Activated T-helper 2 cell treated with anti-CD3 and anti-CD28 coated beads, Interferon-gamma antibody, Interleukin-2, Interleukin-4, amounts not matched to agents 10 μg/mL and 5 μg/mL and 100 μg/mL, durations not matched to agents 14 hours and 24 hours and 36 hours (primary cell): ENCODE measurements at places on chromosomes 13 and 19. TPM values are rescaled to one million over a fixed set of nuclear protein-coding genes. Genes with fewer than 3 reads are reported as not detected.

The RASGRP4 gene
- 17.6 and 20.0 TPM in 2 replicates for total RNA-seq

DNA sequence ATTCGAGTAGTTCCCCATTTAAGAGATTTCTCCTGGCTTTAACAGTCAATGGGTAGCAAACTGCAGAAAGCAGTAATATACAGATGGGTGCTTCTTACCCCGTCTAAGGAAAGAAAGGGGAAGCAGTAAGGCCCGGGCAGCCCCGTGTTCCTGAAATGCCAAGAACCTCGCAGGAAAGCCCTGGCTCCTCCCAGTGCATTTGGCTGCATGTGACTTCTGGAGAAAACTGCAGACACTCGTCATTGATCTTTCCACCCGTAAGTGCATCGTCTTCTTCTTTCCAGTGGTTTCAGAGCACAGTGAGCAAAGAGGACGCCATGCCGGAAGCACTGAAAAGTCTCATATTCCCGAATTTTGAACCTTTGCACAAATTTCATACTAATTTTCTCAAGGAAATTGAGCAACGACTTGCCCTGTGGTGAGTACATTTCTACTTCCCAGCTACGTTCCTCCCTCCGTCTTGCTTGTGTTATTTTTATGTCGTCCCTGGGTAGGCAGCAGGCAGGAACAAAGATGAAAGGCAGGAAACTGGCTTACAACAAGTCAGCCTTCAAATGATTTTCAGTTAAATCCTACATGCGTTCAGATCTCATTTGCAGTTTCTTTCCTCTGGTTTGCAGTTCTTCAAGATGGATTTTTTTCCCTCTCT, 165.2 kb downstream of the STK24 start:
- H3K4me3 ChIP-seq: peak overlapping the region; percentile 28
- peaks cover 6% of the 10 kb centered on the region for H3K4me1 ChIP-seq
- DNase-seq: no peak
- H3K36me3 ChIP-seq: no peaks in the 10 kb centered on the region

DNA sequence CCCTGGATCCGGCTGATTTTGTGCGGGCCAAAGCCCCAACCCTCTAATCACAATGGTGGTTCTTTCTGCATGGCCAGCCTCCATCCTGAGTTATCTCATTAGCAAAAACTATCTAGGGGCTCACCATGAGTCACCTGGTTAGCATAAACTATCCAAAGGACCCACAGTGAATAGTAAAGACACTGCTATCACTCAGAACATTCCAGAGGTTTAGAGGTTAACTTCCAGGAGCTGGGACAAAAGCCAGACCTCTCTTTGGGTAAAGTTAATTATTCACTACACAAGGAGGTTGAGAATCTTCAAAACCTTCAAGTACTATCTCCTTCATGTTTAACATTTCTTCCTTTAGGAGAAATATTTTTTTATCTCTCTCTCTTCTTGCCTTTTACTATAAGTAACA, 18.8 kb upstream of the PPP5C start:
- no peaks in the 10 kb centered on the region for H3K36me3 ChIP-seq
- H3K4me3 ChIP-seq: no peak overlapping the region
- DNase-seq: no peak
- H3K27ac ChIP-seq: no peak overlapping the region

DNA sequence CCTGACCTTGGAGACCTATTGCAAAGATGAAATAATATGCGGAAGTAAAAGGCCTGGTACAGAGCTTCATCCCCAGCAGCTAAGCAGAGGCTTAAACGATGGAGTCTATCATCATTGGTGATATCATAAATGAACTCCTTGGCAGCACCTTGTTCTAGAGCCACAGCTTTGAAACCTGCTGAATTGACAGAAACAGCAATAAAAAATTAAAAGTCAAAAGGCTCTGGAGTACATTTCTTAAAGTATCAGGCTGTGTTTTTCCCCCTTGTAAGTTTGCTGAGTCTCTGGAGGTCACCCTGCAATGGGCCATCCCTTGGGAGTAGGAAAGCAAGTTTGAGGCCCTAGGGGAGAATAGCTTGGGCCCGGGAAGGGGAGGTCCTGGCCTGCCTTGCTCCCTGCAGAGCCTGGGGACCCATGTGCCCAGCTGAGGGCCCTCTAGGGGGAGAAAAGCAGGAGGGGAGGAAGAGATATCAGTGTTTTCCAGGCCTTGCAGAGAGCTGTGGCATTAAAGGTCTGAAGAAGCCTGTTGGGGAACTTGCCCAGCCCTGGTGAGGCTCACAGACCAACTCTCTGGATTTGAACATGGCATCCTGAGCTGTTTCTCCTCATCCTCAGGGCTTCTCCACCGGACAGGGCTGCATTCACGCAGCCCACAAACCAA, 416.1 kb downstream of the ZNF536 start:
- no peak overlapping the region for H3K4me3 ChIP-seq
- peaks cover 2% of the 10 kb centered on the region for H3K4me1 ChIP-seq
- H3K27me3 ChIP-seq: no peaks in the 10 kb centered on the region
- H3K27ac ChIP-seq: no peak overlapping the region
- DNase-seq: no peak

GRCh38 chr19:48668761-48669160, 4.1 kb downstream of the NTN5 start:
- H3K27ac ChIP-seq: no peak overlapping the region
- no peak overlapping the region for H3K4me3 ChIP-seq
- H3K36me3 ChIP-seq: no peaks in the 10 kb centered on the region

The SOX1 gene
- total RNA-seq: not detected in 2 replicates

The NDUFS7 gene
- total RNA-seq: 88.7 and 104 TPM in 2 replicates

The DAND5 gene
- total RNA-seq: 0.16 TPM in 1 of 2 replicates, not detected in the other

DNA sequence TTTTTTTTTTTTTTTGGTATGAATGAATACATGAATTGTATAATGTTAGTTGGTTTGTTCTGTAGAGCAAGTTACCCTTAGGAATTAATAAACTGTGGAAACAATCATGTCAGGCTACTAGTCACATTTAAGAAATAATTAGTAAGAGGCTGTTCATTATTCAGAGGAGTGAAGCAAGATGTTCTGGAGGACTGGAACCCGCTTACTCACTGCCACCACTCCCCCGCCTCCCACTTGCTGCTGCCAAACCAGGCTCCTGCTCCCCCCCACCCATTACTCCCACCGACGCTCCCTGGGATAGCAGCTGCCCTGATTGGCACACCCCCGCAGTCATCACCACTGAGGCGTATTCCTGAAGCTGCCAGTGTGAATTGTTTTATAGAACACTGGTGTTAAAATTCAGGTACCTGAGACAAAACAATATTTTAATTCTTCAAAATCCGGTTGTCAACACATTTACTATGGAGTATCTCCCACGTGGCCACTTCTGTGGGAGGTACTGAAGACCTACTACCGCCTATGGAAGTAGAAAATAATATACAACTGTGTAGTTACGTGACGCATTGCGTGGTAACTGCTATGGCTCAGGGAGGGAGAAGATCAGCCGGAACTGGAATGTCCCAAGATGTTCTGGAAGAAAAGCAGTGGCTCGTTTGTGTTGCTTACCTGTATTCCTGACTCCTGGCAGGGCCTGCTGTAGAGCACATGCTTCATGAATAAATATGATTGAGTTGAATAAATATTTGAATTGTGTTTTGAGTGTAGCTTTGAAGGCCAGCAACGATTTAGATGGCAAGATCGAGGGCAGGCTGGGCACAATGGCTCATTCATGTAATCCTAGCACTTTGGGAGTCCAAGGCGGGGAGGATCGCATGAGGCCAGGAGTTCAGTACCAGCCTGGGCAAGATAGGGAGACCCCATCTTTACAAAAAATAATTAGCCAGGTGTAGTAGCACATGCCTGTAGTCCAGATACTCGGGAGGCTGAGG, 1.7 kb downstream of the DPY19L3 start:
- peak overlapping the region; percentile 55 for H3K27ac ChIP-seq
- peaks cover 4% of the 10 kb centered on the region for H3K4me1 ChIP-seq
- no peaks in the 10 kb centered on the region for H3K27me3 ChIP-seq
- DNase-seq: no peak
- peak overlapping the region; percentile 79 for H3K4me3 ChIP-seq
